Mammary microvascular endothelial cell (primary cell): ENCODE measurements at places on chromosomes 2 and 18. TPM values are rescaled to one million over a fixed set of nuclear protein-coding genes. Genes with fewer than 3 reads are reported as not detected.

Gene FAM161A
- 1.5 and 1.7 TPM in 2 replicates for total RNA-seq

Gene ERMN
- total RNA-seq, result not detected in 2 replicates

Gene PPP4R1
- 89.2 and 105 TPM in 2 replicates for total RNA-seq

Gene RAB6D
- under 0.01 and 0.05 TPM in 2 replicates for total RNA-seq

Gene CYBRD1
- total RNA-seq, result 9.6 and 10.2 TPM in 2 replicates

Gene MDH1B
- total RNA-seq, result not detected in 2 replicates

Gene KHK
- total RNA-seq, result 2.0 TPM in 2 replicates

Gene REL
- total RNA-seq, result 3.9 and 7.0 TPM in 2 replicates

Gene SPATA3
- total RNA-seq, result not detected in 2 replicates

Gene UGT1A3
- not detected in 2 replicates for total RNA-seq

Gene GBX2
- total RNA-seq, result 8.1 and 10.0 TPM in 2 replicates

Gene PTPRN
- not detected in 2 replicates for total RNA-seq

Gene LIMS3
- total RNA-seq, result 0.69 and 2.6 TPM in 2 replicates

Gene POTEI
- total RNA-seq, result 0.05 and 0.07 TPM in 2 replicates

Gene GULP1
- 14.3 and 17.5 TPM in 2 replicates for total RNA-seq
